ENCODE measurements at places on chromosomes 7 and 10.

- DNase-seq = no peak
Measured at GRCh38 chr10:58262766-58263165, 4.9 kb downstream of the IPMK start.

GRCh38 chr7:142792593-142792992, 21.8 kb downstream of the PRSS2 start:
- DNase-seq = no peak

DNA sequence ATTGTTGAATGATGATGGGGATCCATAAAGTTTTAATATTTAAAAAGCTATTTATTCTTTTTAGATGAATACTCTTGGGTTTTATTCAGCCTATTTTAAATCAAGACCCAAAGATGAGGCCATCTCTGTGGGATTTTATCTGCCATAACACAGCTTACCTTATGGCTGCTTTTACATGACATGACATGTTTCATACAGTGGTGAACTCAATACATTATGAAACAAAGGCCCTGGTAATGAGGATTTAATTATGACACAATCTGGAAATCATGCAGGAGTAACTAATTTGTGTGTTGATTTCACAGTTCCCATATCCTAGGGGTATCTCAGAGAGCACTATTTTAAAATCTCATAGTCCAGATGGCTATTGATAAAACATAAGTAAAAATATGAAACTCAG, 661.8 kb upstream of the FZD8 start:
- no peak for DNase-seq

DNA sequence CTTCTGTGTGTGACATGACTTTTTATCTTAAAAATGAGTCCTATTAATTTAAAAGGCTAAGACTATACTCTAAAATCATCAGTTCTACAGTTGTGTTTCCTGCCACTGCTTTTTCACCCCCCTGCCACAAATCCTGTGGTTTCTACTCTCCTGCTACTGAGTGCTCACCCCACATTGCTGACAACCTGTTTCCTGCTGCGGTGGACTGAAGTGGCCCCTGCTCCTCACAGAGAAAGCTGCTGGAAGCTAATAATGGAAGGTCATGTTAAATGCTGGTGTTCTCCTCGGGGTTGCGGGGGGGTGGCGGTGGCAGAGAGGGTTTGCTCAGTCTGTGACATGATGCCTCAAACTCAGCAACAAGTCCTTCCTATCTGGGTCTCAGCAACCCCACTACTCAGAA, 113.2 kb upstream of the INHBA start:
- DNase-seq = no peak

DNA sequence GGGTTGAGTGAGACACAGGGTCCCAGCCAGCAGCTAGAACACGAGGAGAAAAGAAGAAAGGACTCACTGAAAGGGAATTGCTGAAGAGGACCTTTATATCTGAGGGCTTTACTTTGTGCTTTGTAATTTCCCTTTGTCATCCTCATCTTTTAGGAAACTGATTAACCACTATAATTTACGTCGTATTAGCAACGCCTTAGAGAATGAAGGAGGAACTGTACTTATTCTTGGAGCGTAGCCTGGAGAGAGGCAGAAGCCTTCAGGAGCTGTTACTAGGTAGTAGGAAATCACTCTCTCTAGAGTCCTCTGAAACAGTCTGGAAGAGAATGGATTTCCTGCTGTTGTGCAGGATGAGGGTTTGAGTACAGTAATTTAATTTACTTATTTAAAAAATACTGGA, 101.0 kb upstream of the STEAP1B start:
- no peak for DNase-seq

DNA sequence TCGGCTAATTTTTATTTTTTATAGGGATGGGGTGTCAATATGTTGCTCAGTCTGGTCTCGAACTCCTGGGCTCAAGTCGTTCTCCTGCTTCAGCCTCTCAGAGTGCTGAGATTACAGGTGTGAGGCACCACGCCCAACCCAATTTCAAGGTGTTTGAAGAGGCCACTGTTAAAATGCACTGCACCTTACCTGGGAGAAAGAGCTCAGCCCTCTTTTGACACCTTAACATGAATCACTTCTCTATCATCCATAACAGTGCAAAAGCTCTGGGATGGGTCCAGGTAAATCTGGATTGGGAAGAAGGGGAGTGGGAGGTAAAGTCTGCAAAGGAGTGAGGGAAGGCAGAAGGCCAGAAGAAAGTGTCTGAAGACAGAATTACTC, 557 bp upstream of the ZNF282 start:
- DNase-seq = no peak

DNA sequence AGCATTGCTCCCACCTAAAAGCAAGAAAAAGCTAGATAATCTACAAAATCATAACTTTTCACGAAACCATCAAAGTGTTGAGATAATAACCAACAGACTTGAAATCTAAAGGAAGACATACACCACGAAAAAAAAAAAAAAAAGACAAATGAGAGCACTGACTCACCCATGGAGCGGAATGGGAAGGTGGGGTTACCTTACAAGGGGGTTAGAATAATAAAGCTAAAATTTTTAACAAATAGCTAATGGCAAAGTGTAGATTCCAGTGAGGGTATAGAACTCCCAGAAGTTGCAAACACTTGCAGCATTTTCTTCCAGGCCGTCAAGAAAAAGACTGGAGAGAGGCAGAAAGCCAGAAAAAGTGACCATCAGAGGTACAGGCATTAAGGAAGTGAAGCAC, 27.2 kb downstream of the IPMK start:
- DNase-seq = no peak

- DNase-seq = no peak
Measured at GRCh38 chr10:71939304-71939703, 24.9 kb upstream of the CHST3 start.

DNA sequence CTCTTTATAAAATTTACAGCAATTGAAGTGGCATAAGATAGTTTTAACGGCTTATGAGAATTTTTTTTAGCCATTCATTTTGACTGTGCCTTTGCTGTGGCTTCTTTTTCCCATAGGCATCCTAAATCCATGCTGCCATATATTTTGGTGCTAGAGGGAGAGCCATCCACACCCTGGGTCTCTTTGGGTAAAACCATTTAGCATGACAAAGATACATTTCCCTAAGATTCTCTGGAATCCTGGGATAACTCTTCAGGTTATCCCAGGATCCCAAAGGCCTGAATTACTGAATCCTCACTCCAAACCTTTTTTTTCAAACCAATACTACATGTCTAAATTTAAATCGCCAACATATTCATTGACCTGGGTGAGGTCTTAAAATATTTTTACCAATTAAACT, 28.9 kb downstream of the DNAJC12 start:
- DNase-seq = no peak

DNA sequence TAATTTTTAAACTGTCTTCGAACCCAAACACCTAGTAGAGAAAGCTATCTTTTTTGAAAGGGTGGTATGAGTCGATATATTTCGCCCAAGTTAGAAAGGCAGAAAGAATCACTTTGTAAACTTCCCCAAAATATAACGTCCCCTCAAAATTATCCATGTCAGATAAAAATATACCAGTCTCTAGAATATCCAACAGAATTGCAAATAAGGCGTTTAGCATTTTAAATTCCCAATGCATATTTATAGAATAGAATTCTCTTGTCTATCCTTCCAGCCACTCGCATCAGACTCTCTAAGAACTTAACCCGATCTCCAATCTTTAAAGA, 2.1 kb downstream of the CTBP2 start:
- no peak for DNase-seq

DNA sequence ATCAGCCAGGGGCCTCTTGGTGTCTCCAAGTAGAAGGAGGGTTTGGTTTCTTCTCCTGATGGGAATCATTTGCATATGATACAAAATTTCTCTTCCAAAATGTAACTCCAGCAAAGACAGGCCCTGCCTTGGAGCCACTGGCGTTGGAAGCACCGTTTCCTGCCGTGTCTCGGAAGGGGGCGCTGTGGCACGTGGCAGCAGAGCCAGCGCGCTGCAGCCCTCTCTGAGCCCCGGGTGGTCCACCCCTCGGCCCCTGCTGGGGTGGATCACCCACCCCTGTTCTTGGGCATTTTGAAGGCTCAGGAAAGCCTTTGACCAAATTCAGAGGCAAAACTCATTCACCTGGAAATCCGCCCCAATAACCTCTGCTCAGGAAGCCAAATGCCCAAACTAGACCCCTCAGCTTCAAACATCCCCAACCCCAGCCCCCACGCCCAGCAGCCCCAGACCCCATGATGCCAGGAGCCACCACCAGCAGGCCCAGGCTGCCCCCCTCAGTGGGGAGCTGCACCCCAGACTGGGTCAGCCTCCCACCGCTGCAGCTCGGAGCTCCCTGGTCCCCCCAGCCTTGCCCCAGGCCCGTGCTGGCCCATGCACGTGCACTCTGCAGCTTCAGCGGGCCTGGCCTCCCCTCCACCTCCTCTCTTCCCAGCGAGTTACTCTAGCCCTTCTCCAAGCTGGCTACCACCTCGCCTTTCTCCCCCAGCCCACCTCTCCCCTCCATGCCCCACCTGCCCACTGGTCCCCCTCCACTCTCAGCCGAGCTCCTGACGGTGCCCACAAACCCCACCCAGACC, 29.5 kb upstream of the ELFN1 start:
- DNase-seq = no peak

- DNase-seq = no peak
Measured at GRCh38 chr10:26486990-26487850, 49.1 kb downstream of the APBB1IP start.

DNA sequence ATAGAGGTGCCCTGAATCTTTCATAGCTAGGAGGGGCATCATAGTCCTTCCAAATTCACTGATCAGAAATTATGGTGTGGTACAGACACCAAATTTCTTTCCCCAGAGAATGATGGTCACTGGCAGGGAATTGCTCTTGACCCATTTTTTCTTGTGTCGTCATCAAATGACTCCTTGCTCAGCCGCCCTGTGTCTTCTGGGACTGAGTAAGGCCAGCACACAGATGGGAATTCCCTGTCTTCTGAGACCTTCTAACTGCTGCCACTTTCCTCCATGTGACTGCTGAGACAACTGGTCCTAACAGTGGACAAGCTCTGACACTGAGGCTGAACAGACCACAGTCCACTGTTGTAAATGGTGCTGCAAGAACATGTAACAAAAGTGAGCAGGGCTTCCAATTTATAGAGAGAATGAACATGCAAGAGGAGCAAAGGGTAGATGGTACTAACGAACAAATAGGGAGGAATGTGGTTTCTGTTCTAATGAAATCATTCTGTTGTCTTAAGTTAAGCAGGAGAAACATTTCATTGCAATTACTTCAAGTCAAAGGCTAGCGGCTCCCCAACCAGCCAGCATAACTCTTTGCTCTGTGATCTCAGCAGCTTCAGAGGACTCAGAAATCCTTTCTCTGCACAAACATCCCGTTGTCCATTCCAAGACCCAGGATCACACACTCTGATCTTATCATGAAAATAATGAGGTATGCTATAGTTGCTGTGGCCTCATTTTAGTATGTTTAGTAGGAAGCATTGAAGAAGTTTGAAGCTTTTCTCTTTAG, 235.9 kb upstream of the PRSS1 start:
- DNase-seq = no peak

DNA sequence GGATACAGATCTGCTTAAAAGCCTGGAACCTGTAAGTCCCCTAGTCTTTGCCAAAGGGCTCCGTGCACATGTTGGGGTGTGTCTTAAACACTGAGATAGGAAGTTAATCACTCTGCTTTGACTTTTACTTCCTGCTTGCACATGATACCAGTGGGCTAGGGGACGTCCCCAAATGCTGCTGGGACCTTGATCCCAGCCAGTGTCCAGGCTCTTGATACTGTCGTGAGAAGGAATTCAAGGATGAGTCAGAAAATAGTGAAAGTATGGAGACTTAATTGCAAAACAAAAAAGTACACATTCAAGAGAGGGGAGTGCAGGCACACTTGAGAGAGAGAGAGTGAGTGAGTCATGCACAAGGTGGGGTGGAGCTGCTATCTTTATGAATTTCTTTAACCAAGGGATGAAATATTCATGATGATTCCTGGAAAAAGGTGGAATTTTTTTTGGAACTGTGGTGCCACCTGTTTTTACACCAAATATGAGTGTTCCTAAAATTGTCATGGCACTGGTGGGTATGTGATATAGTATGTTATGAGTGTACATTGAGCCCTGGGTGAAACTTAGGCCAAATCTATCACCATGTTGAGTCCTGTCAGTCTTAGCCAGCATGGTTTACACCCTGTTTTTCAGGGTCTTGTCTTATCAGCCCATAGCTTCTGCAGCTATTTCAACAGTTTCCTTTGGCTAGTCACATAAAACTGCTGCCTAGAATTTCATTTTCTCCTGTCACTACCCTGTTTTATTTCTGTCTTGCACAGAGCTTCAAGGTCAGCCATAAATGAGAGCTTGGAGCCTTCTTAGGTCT, 88.3 kb upstream of the CYP26C1 start:
- no peak for DNase-seq

DNA sequence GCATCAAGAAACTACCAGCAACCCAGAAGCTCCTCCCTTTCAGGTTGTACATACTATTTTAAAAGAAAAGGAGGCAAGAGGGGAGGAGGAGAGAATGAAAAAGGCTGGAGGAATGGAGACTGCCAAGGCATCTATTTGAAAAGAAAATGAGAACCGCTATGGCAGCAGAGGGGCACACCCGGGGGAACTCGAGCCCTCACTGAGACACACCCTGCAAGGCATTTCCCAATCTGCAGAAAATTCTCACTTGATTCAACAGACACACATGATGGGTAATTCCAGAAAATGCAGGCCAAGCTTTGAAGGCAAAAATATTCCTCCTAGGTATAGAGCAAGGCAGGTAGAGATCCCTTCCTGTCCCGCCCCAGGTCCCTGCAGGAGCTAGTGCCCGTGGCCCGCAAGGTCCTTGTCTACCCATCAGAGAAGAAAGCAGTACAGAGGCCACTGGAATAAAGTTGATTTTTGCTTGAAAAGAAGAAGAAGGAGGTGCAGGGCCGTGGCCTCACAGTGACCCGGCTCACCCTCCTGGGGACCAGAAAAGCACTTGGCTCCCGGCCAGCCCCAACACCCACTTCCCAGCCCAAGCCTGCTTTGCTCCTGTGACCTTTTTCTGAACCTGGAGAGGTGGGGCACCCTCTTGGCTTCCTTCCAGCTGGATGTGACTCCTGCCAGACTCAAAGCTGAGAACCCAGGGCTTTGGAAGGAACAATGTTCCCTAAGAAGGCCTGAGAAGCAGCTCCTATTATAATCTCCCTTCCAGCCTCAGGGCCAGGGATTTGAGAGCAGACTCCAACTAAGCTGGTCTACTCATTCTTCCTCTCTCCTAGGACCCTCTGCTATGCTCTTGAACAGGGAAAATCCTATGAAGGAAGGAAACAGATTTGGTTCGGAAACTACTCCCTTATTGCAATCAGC, 6.2 kb upstream of the PIK3CG start:
- DNase-seq = no peak
